Ovary (tissue), 10 donors: ENCODE measurements at places on chromosomes 12 and 14.

GRCh38 chr12:73892201-73892600 lies 645.4 kb upstream of the ATXN7L3B start:
- no peak for DNase-seq

- no peak for DNase-seq
These were observed 217.2 kb upstream of the STXBP6 start for GRCh38 chr14:25267186-25267585.

- DNase-seq: peak; percentile 50
These were observed 482 bp downstream of the TMEM30B start for GRCh38 chr14:61280526-61281185.

DNA sequence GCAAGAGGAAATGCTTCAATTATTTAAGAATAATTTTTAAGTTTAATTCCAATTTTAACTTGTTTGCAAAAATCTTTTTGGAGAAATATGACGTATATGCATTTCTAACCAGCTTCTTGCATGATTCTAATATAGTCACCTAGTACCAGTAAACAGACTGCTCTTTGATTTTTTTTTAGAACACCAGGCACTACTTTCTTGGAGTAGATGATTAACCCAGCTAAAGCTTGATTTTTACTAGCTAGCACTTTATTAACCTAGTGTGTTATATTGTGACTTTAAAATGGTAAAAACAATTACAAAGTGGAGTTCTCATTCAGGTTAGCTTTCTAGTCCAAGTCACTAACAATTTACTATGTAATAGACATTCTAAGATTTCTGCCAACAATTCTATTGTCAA lies 32.6 kb upstream of the FGD4 start:
- DNase-seq: no peak

GRCh38 chr12:8709124-8709830 lies 11.5 kb downstream of the RIMKLB start:
- DNase-seq: no peak

- no peak for DNase-seq
These were observed 4.5 kb downstream of the TMED8 start for GRCh38 chr14:77372304-77372841.

DNA sequence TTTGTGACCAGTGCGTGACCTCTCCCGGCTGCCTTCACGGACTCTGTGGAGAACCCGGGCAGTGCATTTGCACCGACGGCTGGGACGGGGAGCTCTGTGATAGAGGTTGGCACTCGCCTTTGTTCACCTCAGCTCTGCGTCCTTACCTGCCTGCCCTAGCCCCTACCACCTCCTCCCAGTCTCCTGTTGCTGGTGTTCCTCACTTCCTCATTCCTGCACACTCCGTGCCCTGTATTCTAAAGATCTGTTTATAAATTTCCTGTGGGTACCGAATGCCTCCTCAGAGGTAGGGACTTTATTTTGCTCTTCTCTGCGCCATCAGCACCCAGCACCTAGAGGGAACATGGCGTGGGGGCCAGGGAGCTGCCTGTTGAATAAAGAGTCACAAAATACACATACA lies 2.3 kb downstream of the DLK1 start:
- DNase-seq: no peak

- DNase-seq: peak; percentile 77
These were observed 217.4 kb downstream of the CRADD start for GRCh38 chr12:93894391-93895088.

- no peak for DNase-seq
These were observed 64.5 kb downstream of the AACS start for GRCh38 chr12:125129591-125130255.
